Bone marrow (tissue), 2 donors: ENCODE measurements at places on chromosomes 16 and 17.

DNA sequence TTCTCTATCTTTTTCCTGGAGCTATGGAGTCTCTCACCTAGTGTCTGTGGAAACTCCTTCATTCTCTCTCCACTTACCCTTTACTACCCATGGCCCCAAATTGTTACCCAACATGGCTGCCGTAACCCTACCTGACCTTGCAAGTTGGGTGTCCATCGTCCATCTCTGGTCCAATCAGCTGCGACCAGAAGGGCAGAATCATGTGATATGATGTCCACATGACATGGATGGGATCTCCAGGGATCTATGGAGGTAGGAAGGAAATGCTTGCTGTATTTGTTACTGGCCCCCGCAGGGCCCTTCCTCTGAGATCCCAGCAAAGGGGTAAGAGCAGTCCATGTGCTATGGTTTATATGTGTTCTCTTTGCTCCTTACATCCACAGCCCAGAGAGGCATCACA, 8.0 kb upstream of the DRC7 start:
- DNase-seq: no peak

- DNase-seq: no peak
Observed at GRCh38 chr16:68128577-68129305, 43.6 kb downstream of the NFATC3 start.

- no peak for DNase-seq
Observed at GRCh38 chr16:84110527-84110926, 6.2 kb downstream of the MBTPS1 start.

GRCh38 chr16:14225457-14225856, 154.3 kb downstream of the MRTFB start:
- DNase-seq: no peak

- no peak for DNase-seq
Observed at GRCh38 chr17:82820278-82821251, 19.3 kb downstream of the ZNF750 start.

GRCh38 chr16:12252616-12253015, 276.1 kb downstream of the SNX29 start:
- DNase-seq: no peak

GRCh38 chr16:46658925-46659324, 30.1 kb downstream of the VPS35 start:
- peak; percentile 28 for DNase-seq

DNA sequence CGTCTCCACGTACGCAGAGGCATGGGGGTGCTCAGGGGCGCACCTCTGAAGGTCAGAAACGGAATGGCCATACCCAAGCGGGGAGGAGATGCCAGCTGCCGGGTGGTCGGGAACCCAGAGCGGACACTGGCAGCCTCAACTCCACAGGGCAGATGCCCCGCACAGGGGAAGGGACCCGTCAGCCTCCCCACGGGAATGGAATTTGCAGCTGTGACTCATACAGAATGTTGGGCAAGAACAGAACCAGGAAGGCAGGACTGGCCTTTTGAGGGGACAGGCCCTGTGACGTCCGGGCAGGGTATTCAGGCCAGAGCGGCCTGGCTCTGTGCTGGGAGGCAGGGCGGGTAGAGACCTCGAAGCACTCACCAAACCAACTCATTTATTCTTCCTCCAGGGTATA, 7.5 kb downstream of the TK1 start:
- no peak for DNase-seq

GRCh38 chr17:2423271-2423670, 22.4 kb upstream of the MNT start:
- DNase-seq: no peak

DNA sequence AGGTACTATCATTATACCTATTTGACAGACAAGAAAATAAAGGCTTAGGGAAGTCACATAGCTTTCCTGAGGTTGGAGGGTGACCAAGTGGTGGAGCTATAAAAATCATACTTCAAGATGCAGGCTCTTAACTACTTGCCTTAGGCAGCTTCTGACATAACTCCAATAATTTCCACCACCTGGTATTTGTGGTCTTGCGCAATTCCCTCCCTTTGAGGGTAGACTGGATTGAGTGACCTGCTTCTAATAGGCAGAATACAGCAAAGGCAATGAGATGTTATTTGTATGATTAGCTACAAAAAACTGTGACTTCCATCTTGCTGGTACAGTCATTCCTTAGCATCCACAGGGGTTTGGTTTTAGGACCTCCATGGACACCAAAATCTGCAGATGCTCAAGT, 385.5 kb downstream of the TMEM114 start:
- DNase-seq: no peak

DNA sequence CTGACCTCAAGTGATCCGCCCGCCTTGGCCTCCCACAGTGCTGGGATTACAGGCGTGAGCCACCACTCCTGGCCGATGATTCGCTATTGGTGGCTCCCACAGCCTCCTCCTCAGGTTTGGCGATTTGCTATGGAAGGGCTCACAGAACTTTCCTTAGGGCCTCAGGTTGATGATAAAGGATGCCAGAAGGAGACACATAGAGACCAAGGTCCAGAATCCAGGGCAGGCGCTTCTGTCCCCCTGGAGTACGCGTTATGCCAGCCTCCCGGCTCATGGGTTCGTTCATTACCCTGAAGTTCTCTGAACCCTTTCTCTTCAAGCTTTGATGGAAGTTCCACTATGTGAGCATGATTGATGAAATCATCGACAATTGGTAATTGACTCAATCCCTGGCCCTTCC, 19.9 kb downstream of the LGALS3BP start:
- no peak for DNase-seq

DNA sequence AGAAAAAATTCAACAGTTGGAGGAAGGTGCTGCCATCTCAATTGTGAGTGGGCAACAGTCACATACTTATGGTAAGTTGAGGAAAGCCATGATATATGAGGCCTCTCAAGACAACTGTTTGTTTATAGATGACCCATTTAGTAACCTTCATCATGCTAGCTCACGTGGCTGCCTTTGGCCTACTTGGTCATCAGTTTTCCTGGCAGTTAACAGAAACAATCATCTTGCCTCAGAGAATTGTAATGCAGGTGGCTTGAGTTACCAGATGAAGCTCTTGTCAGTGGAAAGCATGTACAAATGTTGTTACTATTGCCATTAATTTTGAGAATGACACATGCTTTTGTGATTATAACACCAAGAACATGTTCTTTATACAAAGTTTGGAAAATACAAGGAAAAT, 14.7 kb downstream of the TPPP3 start:
- DNase-seq: no peak

DNA sequence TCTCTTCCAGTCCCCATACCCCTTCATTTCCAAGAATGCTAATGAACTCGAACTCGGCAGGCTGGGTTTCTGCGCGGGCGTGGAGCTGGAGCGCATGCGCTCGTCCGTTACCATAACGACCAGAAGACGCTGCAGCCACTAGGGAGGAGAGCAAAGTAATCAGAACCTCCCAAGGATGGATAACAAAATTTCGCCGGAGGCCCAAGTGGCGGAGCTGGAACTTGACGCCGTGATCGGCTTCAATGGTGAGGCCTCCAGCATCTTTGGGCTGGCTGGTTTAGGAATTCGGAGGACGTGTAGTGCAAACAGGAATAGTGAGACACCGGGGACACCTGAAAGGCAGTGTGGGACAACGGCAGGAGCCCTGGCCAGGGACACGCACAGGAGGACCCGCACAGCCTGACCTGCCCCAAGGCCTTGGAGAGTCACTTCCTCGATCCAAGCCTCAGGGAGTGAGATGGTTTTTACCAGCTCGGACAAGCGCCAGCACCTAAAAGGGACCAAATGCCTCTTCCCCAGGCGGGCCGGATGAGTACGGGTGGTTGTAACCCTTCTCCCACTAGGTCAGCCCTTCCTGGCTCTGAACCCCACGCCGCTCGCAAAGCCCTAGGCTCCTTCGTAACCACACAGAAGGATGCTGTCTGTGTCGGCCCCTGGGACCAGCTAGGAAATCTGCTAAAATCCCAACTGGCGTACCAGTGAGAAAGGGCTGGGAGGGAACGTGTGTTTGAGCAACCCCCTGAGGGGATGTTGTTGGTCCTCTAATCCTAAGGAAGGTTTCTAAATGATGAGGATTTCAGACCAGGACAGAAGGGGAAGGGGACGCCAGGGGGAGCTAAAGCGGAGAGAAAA, at the start of gene CFAP52:
TSS of gene CFAP52 (plus strand) at position 122 of the 852 bp plus-strand sequence. CDS start at position 176, 54 bp downstream.
- DNase-seq: peak; percentile 10

- DNase-seq: no peak
Observed at GRCh38 chr16:17133851-17134250, 336.9 kb downstream of the XYLT1 start.

DNA sequence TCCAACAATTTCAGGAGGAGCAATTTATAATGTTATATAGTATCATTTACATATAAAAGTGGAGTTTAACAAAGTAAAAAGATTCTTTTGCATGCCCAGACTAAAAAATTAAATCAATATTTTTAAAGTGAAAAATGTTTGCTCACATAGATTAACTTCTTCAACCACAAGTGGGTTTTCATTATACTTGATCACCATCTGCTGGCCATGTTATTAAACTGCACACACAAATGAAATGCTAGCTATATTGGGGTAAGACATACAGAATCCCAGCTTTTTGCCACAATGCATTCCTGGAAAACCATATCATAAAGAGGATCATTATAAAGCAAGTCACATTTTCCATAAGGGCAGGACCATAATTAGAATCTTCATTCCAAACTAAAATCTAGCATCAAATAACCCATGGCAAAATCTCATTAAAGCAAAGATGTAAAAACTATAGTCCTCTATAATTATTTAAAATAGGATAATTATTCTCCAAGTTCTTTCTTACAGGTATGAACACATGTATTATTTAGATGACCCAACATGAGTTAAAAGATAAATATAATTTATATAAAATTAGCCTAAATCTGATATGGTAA, 26.3 kb downstream of the CEP112 start:
- no peak for DNase-seq

GRCh38 chr17:76905836-76906235, 37.6 kb downstream of the MGAT5B start:
- DNase-seq: no peak

DNA sequence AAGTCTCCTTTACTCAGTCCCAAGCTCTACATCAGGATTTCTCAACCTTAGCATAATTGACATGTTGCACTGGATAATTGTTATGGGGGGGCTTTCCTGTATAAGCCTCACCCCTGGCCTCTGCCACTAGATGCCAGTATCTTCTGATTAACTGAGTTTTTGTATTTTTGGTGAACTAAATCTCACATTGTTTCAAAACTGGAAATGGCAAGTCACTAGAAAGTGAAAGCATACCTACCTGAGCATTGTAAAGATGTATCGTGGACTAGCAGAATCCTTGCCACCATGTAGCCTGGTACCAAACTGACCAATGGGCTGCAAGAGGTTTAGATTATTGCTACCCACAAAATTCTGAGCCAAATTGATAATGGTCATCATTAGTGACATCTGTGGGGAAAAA, 15.0 kb downstream of the TOP2A start:
- no peak for DNase-seq

DNA sequence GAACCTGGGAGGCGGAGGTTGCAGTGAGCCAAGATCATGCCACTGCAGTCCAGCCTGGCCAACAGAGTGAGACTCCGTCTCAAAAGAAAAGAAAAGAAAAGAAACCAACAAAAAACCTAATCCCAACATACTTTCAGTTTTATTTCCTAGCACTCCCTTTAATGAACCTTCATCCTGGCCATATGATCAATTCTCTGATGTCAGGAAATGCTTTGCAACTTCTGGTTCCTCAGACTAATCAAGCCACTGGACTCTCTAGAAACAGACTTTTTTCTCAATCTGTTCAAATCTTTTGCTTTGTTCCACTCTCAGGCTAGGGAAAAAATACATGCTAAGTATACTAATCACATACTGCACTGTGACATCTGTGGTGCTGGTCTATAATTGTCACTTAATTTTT, 13.4 kb upstream of the PSMC3IP start:
- no peak for DNase-seq

DNA sequence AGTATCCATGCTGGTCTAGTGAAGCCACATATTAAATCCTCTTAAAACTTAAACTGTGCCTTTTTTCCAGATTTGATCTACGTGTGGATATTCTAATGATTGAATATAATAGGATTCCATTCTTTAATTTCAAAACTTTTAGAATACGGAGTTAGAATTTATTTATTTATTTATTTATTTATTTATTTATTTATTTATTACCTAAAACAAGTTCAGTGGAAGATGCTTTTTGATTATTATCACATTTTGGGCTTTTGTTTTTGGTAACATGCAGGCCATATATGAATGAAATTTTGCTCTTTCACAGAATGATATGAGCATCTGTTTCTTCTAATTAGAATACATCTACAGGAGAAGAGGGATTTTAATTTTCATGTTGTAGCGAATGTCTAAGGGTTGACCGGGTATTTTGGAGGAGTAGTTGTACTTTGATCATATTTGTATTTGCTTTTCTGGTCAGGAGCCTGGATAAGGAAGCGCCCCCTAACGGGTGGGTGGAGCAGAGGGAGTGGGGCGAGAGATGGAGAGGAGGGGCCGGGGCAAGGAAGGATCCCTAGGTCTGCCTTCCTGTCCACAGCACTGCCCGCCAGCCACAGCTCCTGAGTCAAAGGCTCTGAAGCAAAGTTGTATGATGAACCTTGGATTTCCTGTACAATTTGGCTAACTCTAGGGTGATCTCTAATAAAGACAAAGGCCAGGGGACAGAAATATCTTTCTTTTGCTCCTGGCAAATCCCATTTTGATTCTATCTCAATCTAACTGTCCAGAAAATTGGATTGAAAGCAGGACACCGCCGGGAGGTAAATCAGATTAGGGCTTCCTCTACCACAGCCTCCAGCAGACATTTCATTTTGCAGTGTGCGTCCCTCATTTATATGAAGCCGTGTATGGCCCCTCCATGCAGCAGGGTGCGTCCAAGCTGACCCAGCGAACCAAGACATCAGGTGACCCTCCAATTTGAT, 149.1 kb downstream of the PRKCA start:
- no peak for DNase-seq

GRCh38 chr16:3194792-3195191, 6.8 kb downstream of the OR1F1 start:
- DNase-seq: no peak

DNA sequence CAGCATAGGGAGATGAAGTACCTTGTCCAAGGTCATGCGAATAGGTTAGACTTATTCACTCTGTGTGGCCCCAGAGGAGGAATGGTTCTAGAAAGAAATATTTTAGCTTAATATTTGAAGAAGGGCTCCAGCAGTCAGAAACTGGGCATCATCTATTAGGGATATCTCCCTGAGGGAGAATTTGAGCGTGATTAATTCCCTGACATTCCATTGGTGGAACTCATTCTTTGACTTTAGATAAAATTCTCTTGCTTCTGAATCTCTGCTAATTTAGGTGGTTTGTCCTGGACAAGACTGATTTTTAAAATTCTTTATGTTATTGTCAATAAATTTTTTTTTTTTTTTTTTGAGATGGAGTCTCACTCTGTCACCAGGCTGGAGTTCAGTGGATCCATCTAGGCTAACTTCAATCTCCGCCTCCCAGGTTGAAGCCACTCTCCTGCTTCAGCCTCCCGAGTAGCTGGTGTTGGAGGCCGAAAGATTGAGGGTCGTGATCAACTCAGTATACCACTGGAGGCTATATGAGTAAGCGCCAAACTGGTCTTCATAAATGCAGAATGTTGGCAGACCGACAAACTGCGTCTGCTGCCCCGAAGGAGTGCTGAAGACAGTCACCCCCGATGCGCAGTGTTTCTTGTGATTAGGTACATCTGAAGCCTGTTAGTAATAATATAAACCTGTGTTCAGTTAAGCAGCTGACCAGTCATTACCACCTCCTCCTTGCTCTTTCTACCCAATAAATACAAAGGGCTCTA, 267.9 kb upstream of the HSBP1 start:
- no peak for DNase-seq
